Activated T-cell treated with anti-CD3 and anti-CD28 coated beads, Interleukin-2, amount 50 U/mL, for 4 hours (primary cell): ENCODE measurements at places on chromosomes 3 and 15. TPM values are rescaled to one million over a fixed set of nuclear protein-coding genes. Genes with fewer than 3 reads are reported as not detected.

- no peak for DNase-seq
Measured at GRCh38 chr15:35827141-35827540, 281.2 kb upstream of the DPH6 start.

GRCh38 chr15:75198560-75199356, 2.9 kb upstream of the C15orf39 start:
- DNase-seq, result no peak

- no peak for DNase-seq
Measured at GRCh38 chr15:86690566-86690965, 610.9 kb downstream of the AGBL1 start.

DNA sequence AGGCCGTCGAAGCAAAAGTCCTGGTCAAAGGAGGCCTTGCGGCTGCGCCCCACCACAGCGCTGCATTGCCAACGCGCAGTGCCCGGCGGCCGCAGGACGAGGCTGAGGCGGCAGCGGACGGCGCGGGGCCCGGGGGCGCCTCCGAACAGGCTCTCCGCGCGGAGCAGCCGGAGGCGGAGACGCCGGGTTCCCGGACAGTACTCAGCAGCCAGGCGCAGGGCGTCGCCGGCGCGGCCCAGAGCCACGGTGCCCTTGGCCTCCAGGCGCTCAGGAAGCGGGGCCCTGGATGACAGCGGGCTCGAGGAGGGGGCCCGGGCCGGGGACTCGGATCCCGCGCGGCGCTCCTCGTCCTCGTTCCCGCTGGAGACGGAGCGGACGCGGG, 1.1 kb downstream of the C2CD4B start:
- DNase-seq, result no peak

DNA sequence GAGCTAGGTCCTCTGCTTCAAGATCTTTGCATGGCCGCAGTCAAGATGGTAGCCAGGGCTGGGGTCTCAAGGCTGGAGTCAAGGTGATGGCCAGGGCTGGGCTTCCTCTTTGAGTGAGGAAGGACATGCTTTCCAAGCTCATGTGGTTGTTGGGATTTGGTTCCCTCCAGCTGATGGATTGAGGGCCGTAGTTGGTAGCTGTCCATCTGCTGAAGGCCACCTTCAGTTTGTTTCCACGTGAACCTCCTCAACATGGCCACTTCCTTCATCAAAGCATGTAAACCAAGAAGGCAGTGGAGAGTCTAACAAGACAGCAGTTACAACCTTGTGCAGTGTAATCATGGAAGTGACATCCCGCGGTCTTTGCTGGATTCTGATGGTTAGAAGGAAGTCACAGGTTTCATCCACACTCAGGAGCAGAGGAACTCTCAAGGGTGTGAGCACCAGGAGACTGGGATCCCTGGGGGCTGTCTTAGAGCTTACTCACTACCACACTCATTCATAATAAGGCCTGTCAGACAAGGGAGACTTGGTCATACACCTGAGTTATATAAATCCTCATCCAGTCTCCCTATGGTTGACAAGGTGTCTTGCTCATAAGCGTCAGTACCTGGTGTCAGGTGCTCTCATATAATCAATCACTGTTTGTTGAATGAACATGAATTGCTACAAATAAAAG, 42.1 kb downstream of the ABHD5 start:
- no peak for DNase-seq

GRCh38 chr3:112199622-112200316, 66.7 kb upstream of the GCSAM start:
- no peak for DNase-seq

GRCh38 chr15:65355173-65355987, 22.4 kb downstream of the IGDCC3 start:
- DNase-seq, result no peak

MEX3B gene
- 0.55 TPM for total RNA-seq

CLRN1 gene
- not detected for total RNA-seq
